ENCODE measurements at places on chromosomes 5 and 9. TPM values are rescaled to one million over a fixed set of nuclear protein-coding genes. Genes with fewer than 3 reads are reported as not detected.

ANKRD20A1 gene
- total RNA-seq: 0.58 TPM

BARHL1 gene
- not detected for total RNA-seq

RASEF gene
- total RNA-seq: 0.48 TPM

RELL2 gene
- total RNA-seq: 8.5 TPM

GLRA1 gene
- total RNA-seq: not detected

CCDC112 gene
- total RNA-seq: 9.4 TPM

ARSI gene
- 1.8 TPM for total RNA-seq

FABP6 gene
- not detected for total RNA-seq

FBXL7 gene
- 26.4 TPM for total RNA-seq

STKLD1 gene
- total RNA-seq: 0.06 TPM

SPATA9 gene
- total RNA-seq: not detected

SREK1 gene
- total RNA-seq: 15.9 TPM

PCDH1 gene
- 479 TPM for total RNA-seq

ANKRD31 gene
- total RNA-seq: not detected

EIF4E1B gene
- total RNA-seq: not detected

F2RL2 gene
- 30.9 TPM for total RNA-seq

MRPL41 gene
- 74.2 TPM for total RNA-seq

PCDHB4 gene
- total RNA-seq: 0.53 TPM

GFI1B gene
- total RNA-seq: not detected

SPATA31E1 gene
- not detected for total RNA-seq

GRM6 gene
- not detected for total RNA-seq

CORO2A gene
- total RNA-seq: 0.64 TPM

SLC34A1 gene
- not detected for total RNA-seq

NR4A3 gene
- total RNA-seq: 0.12 TPM

PCDHA10 gene
- under 0.01 TPM for total RNA-seq

UGT3A1 gene
- total RNA-seq: not detected

SHLD3 gene
- 0.48 TPM for total RNA-seq

Data from glomerular endothelial cell (primary cell).